ENCODE measurements at places on chromosomes 7 and 10. TPM values are rescaled to one million over a fixed set of nuclear protein-coding genes. Genes with fewer than 3 reads are reported as not detected.

The DBNL gene
- total RNA-seq = 154 TPM

The CDHR1 gene
- total RNA-seq = not detected

The DNAJC12 gene
- 0.98 TPM for total RNA-seq

The CYP26C1 gene
- total RNA-seq = not detected

The ASAH2 gene
- total RNA-seq = 3.0 TPM

The AZGP1 gene
- not detected for total RNA-seq

The EDRF1 gene
- total RNA-seq = 31.8 TPM

The CUBN gene
- total RNA-seq = 0.90 TPM

The HMX3 gene
- total RNA-seq = not detected

The ARHGAP22 gene
- total RNA-seq = 68.7 TPM

The TUBAL3 gene
- total RNA-seq = not detected

The SLK gene
- 31.6 TPM for total RNA-seq

The PAPOLB gene
- not detected for total RNA-seq

The AKR1C4 gene
- total RNA-seq = not detected

The CELF2 gene
- total RNA-seq = 9.7 TPM

The PON3 gene
- not detected for total RNA-seq

The OR13A1 gene
- total RNA-seq = not detected

Measured in HT1080 (cell line).